ENCODE measurements at places on chromosomes 5 and 9.

- peak; percentile 26 for DNase-seq
Observed at GRCh38 chr5:95644351-95645042, 2.1 kb upstream of the RFESD start.

GRCh38 chr9:130042885-130043653, at the start of gene FNBP1:
Gene FNBP1, minus strand, starts transcription at chr9:130043189. Its CDS starts 214 bp downstream, at chr9:130042975.
- DNase-seq, result peak; percentile 99

- DNase-seq, result no peak
Observed at GRCh38 chr5:95194856-95195255, 90.0 kb downstream of the MCTP1 start.

DNA sequence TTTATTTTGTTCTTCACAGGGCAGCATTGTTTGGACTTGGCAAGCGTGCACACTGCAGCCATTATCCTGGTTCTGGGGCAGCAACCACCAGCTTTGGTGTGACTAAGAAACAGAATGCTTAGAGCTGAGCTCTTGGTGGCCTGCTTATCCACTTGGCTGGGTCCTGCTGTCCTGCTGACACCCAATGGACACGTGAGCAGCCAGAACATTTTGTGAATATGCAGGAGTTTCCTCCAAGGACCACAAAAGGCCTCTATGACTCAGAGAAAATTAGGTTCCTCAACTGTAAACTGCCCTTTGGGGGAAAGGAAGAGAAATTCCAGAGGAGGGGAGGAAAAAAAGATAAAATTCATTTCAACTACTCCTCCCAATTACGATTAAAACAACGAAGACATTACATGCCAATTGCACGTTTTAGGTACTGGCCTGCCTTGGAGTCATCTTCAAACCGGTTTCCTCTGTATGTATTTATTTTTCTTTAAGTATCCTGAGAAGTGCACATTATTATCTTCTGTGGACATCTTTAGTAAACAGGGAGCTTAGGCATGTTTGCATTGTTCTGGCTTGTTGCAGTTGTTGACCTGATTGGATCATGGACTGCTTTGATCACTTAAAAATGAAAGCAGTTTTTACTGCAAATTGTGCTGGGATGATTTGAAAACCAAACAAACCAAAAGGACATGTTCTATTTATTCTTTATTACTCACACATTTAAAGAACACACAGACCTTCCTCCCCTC, 82.3 kb upstream of the TLE4 start:
- DNase-seq, result no peak

GRCh38 chr5:59856358-59856757, 37.2 kb downstream of the PDE4D start:
- no peak for DNase-seq

- DNase-seq, result no peak
Observed at GRCh38 chr9:80157561-80157983, 585.8 kb downstream of the TLE4 start.

GRCh38 chr5:169788168-169788567, 151.1 kb downstream of the DOCK2 start:
- no peak for DNase-seq

GRCh38 chr5:157708866-157709265, 22.4 kb upstream of the THG1L start:
- DNase-seq, result no peak

DNA sequence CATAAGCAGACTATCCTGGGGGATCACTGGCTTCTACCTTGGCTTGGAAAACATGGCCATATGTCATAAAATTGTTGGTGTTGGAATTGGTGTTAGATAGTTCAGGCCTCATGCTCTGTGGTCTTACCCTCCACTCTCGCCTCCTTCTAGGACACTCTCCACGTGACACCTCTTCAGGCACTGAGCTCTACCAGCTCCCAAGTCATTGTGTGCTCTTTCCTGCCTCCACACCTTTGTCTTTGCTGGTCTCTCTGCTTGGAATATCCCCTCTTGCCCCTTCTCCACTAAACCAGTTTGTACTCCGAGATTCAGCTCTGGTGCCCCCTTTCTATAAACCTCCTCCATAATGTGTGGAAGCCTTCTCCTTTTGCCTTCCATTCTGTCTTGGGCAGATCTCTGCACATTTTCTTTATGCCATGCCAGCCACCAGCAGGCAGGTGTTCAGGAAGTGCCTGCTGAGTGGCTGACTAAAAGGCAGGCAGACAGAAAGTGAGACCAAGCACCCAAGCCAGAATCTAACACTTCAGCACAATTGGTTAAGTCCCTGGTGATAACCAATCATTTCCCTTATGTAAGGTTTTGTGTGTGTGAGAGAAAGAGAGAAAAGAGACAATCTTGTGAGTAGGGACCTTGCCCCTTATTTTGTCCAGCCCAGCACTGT, 37.7 kb downstream of the SAR1B start:
- no peak for DNase-seq

GRCh38 chr9:78769690-78770089, 472.8 kb downstream of the PSAT1 start:
- DNase-seq, result no peak

GRCh38 chr5:23727271-23727670, 219.9 kb downstream of the PRDM9 start:
- DNase-seq, result no peak

DNA sequence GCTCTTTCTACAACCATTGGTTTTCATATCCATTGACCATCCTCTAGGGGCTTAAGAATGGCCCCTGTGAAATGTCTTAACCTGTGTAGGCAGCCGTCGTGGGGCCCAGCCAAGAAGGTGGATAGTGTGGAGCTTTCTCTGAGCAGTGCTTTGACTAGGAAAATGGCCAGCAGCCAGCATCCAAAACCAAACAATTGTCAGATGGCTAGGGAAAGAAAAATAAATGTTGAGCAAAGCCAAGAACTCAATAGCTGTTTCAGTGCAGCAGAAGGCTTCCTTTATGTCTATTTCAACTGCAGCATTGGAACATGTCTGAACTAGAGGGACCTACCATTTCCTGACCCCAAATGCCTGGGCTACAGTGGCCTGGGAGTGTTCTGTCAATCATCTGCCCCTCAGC, 374.9 kb downstream of the TLE4 start:
- DNase-seq, result no peak

GRCh38 chr5:127885176-127885575, 182.0 kb downstream of the CCDC192 start:
- DNase-seq, result no peak

- DNase-seq, result no peak
Observed at GRCh38 chr9:69218166-69218565, 44.1 kb downstream of the TJP2 start.

GRCh38 chr5:66113160-66113559, 30.9 kb upstream of the SREK1 start:
- no peak for DNase-seq

- no peak for DNase-seq
Observed at GRCh38 chr5:116976767-116977166, 402.1 kb upstream of the SEMA6A start.

DNA sequence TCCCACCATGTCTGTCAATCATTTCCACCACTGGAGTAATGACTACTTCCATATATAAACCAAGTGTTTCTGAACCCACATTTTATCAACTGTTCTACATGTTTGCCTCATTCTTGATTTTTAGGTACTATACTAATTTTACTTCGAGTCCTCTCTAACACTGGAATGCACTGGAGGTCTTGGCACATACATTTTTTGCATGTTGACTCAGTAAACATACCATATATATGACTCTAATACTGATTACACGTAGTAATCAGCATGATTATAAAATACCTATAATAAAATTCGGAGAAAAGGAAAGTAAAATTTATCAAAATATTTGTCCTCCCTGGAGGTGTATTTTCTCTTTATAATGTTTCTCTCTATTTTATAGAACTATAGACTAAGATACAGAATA, 621.7 kb upstream of the NUDT12 start:
- DNase-seq, result no peak

DNA sequence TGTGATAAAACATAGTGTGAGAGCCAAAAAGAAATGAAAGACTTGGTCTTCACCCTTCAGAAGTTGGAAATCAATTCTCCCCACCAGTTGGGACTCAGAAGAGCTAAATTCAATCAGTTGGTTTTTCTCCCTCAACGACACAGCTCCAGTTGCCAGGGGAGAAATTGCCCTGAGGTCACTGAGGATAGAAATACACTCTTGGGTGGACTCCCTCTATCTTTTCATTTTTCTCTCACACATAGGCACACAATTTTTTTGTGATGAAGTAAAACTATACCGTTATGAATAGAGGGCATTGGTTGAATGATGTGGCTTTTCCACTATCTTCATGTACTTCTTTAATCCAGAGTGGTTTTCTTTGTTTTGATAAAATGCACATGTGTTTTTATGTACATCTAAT, 80.2 kb downstream of the ZNF366 start:
- DNase-seq, result no peak

GRCh38 chr5:113546703-113547183, 33.2 kb downstream of the YTHDC2 start:
- DNase-seq, result no peak

DNA sequence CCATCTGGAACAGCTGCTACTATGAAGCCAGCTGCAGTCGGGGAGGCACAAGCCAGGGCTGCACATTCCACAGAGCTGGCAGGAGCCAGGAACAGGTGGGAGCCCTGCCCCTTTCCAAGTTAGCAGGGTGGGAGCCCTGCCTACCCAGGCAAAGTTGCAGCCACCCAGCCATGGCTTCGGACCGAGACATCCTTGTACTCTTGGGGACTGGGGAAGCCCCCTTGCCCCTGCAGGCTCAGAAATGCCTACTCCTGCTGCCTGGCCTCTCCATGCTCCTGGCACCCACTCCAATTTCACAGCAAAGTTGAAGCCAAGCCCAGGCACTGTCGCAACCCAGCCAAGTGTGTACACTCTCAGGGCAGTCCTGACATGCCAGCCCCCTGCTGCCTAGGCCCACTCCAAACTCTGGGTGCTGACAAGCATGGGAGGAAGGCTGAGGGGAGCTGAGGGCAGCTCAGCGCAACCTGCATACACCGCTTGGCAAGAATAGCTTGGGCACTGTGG, 165.1 kb downstream of the RNF180 start:
- no peak for DNase-seq

DNA sequence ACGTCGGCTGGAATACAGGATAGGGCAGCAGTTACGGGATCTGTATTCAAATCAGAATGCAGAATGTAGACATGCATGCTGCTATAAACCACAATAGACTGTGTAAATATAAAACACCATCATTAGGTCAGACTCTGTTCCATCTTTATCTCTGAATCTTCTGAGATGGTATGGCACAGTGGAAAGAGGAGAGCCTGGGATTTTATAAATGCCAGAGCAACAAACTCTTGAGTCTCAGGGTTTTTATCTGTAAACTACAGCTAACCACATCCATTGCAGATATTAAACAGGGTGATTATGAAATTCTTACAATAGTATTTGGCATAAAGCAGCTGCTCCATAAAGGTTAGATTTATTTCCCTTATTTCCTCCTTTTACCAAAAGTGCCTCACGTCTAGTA, 108.7 kb downstream of the ZDHHC21 start:
- no peak for DNase-seq

DNA sequence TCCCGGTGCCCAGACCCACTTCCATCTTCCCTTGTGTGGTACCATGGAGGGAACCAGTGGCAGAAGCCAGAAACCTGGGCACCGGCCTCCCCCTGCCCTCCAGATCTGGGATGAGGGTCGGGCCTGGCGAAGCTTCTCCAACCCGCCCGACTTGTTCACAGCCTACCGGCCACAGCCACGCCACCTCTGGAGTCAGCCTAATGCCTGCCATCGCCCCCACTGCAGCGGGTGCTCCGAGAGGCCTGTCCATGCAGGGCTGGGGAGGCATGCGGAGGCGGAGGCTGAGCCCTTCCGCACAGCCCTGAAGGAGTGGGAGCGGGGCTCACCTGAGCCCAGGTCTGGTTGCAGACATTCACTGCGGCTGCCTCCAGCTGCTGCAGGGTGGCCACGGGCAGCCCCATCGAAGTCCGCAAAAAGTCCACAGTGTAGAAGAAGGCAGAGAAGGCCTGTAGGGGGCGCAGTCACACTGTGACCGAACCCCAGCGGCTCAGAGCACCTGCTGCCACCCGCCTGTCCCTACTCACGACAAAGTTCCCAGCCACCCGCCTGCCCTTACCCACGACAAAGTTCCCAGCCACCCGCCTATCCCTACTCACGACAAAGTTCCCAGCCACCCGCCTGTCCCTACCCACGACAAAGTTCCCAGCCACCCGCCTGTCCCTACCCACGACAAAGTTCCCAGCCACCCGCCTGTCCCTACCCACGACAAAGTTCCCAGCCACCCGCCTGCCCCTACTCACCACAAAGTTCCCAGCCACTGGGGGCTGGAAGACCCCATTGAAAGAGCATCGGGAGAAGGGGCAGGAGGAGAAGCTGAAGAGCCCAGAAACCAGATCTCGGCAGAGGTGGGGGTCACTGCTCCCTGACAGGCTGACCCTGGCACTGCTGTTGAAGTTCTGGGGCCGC, 3.8 kb upstream of the NPDC1 start:
- peak; percentile 94 for DNase-seq

DNA sequence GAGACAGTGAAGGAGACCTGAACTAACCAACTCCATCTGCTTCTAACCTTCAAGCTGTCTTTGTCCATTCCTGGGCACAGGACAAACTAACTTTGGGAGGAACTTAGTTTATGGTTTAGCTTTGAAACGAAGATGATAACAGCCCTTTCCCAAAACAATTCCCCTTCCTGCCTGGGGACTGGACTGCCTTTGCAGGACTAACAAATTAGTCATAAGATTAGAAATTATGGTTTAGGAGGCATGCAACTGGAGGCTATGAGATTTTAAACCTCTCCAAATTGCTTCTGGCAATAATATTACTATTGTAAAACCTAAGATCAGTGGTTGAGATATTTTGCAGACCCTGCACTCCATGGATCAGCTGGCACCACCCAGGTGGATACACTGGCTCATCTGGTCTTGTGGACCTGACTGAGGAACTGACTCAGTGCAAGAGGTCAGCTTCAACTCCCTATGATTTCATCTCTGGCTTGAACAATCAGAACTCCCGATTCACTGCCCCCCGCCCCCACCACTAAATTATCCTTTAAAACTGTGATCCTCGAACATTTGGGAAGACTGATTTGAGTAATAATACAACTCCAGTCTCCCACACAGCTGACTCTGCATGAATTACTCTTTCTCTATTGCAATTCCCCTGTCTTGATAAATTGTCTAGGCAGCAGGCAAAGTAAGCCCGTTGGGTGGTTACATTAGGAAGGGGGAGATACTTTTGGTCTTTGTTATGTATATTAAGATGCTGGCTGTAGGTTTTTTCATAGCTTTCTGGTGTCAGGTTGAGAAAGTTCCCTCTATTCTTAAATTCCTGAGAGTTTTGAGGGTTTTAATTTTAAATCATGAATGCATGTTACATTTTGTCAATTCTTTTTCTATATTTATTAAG, 213.3 kb downstream of the TSSK1B start:
- peak; percentile 65 for DNase-seq

All from H7 (cell line).